GM12892 (cell line): ENCODE measurements at places on chromosomes 1 and 21.

- no peak for DNase-seq
Observed at GRCh38 chr1:38964140-38964548, 22.5 kb upstream of the RHBDL2 start.

DNA sequence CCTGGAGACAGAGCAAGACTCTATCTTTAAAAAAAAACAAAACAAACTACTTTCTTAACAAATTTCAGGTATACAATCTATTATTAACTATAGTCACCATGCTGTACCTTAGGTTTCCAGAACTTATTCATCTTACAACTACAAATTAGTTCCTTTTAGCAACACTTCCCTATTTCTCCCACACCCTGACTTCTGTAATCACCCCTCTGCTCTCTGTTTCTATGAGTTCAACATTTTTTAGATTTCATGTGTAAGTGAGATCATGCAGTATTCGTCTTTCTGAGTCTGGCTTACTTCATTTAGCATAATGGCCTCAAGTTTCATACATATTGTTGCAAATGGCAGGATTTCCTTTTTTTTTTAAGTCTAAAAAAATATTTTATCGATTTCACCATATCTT lies 77.9 kb upstream of the LPGAT1 start:
- no peak for DNase-seq

DNA sequence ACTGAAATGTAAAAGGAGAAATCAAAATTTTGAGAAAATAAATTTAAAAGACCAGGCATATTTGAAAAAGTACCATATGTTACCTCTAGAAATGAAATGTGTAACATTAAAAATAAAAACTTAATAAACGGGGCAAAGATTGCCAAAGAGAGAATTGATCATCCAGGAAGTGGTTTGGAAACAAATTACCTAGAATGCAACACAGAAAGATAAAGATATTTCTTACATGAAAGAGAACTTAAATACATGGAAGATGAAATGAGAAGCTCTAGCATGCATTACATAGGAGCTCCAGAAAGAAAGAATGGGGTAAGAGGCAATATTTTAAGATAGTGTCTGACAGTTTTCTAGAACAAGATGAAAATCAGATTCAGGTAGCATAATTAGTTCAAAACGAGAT lies 235.9 kb upstream of the IRF2BP2 start:
- DNase-seq, result no peak

DNA sequence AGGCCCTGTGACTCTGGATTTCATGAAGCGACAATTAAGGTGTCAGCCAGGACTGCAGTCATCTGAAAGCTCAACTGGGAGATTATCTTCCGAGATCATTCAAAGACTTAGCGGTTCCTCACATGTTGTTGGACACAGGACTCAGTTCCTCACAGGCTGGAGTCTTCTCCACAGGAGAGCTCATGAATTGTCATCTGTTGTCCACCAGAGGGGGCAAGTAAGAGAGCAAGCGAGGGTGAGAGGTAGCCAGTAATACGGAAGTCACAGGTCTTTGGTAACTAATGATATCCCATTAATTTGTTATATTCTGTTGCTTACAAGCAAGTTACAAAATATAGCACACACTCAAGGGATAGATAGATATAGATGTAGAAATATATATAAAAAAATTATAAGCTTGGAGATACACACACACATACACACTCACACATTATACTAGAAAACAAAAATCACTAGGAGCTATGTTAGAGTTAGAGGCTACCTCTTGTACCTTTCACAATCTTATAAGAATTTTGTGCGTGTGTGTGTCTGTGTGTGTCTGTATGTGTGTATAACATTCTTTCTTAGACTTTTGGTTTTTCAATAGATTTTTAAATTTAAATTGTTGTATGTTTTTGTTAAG lies 1695.3 kb downstream of the BRINP3 start:
- DNase-seq, result no peak

GRCh38 chr1:12032161-12032621 lies 12.9 kb downstream of the MIIP start:
- DNase-seq, result no peak

GRCh38 chr1:224170748-224171478 lies 12.1 kb upstream of the DEGS1 start:
- no peak for DNase-seq

DNA sequence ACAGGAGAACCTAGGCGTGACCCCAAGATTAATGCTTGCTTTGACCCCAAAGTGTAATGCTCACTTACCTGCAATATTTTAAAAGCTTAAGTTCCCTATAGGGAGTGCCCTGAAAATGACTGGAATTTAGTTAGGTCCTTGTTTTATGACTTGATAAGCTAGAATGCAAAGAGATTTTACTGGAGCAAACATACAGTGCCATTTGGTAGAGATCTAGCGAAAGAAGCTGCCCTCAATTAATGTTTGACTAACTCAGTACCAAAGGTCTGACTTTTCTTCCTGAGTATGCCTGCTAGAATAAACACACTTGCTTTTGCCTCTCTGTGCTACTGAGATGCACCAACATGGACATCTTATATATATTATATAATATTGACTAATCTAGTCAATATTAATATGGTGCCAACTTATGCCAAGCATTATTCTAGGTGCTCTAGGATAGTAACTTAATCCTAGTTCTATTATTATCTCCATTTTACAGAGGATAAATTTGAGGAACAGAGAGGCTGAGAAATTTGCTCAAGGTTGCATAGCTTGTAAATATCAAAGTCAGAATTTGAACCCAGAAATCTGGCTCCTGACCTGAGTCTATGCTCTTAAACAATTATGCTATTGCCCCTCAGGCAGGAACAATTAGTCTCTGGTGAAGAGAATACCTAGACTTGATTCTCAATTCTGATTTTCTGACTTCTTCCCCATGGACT lies 18.2 kb downstream of the S100A10 start:
- no peak for DNase-seq

DNA sequence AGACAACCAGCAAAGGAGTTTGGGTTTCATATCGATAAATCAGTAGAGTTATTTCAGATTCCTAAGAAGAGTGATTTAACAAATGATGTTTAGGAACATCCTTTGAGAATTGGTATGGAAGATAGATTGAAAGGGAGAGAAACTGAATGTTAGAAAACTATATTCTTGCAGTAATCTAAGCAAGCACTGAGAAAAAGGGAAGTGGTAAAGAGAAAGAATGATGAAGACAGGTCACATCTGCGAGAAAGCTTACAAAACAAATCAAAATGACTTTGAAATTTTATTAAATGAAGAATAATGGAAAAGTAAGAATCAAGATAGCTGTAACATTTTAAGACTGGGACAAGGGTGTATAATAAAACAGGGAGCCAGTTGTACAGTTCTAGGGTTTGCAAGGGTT lies 177.0 kb downstream of the HS2ST1 start:
- DNase-seq, result no peak

DNA sequence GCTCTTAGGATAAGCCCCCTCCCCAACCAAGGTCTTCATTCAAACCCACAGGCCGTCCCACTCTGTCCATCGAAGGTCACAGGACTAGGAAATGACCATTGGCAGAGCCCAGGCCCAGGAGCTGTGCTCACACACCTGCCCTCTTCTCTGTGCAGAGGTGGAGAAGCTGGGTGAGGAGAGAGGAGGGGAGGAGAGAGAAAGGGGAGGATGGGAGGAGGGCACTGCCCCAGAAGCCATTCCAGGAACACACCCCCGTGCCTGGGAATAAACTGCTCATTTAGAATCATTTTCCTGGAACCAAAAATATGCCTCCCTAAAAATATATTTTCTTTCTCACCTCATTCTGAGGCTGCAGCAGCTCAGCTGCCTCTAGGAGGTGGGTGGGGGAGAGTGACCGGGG lies 6.4 kb upstream of the SDC3 start:
- no peak for DNase-seq

GRCh38 chr1:9233241-9233941 lies 1.2 kb upstream of the H6PD start:
- no peak for DNase-seq

- DNase-seq, result no peak
Observed at GRCh38 chr1:206116191-206116872, 856 bp downstream of the AVPR1B start.

DNA sequence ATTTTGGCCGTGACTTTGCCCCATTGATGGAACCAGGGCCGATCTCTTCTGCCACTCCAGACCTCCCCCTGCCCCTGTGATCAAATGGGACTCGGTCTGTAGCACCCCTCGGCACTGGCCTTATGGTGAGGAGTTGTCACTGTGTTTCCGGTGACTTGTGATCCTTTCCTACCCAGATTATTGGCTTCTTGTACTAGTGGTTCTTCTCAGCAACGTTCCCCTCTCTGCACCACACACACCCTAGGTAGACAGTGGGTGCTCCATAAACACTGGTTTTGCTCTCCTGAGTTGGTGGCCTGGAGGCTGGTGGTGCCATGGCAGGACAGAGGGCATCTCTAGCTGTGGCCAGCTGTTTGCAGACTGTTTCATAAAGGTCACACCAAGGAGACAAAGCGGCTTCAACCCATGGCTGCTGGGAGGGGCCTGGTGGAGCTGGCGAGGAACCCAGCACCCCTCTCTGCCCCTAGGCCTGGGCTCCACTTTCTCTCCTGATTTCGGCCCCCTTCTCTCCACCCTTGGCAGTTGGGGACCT lies 50.7 kb downstream of the DHRS3 start:
- no peak for DNase-seq

- DNase-seq, result no peak
Observed at GRCh38 chr1:231778009-231778719, 151.6 kb downstream of the DISC1 start.

GRCh38 chr1:220892997-220893700 lies 13.9 kb downstream of the HLX start:
- DNase-seq, result no peak

- DNase-seq, result no peak
Observed at GRCh38 chr1:41328001-41328615, 33.1 kb upstream of the FOXO6 start.

GRCh38 chr1:23466423-23466989 lies 17.5 kb downstream of the ASAP3 start:
- no peak for DNase-seq

DNA sequence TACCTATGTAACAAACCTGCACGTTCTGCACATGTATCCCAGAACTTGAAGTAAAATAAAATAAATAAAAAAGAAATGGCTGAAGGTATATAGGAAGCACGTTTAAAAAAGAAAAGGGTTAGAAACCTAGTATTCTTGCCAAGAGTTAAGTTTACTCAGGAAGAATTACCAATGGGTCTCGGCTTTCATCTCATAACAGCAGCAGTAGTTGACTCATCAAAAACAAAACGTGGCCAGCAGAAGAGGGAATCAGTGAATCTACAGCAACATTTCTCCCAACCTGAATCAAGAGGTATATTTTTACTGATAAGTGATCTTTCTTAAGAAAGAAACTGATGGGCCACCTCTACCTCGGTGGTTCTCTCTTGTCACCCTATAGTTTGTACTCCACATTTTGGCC lies 340.3 kb downstream of the BRINP2 start:
- DNase-seq, result no peak

DNA sequence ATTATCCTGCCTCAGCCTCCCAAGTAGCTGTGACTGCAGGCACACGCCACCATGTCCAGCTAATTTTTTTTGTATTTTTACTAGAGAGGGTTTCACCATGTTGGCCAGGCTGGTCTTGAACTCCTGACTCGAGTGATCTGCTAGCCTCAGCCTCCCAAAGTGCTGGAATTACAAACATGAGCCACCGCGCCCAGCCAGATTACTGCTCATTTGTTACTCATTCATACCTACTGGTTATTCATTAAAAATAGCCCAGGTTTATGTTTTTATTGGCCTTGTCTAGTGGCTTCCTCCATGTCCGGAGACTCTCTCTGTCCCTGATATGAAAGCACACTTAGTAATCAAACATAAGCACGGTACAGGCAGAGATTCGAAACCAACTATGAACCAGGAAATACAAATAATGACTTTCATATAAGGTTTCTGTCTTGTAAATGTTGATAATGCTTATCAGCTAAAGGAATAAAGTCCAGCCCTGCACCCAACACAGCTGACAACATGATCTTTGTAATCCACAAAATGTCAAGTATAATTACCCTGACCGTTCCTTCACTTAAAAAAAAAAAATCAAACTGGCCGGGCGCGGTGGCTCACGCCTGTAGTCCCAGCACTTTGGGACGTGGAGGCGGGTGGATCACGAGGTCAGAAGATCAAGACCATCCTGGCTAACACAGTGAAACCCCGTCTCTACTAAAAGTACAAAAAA lies 50.4 kb upstream of the CXADR start:
- DNase-seq, result no peak

DNA sequence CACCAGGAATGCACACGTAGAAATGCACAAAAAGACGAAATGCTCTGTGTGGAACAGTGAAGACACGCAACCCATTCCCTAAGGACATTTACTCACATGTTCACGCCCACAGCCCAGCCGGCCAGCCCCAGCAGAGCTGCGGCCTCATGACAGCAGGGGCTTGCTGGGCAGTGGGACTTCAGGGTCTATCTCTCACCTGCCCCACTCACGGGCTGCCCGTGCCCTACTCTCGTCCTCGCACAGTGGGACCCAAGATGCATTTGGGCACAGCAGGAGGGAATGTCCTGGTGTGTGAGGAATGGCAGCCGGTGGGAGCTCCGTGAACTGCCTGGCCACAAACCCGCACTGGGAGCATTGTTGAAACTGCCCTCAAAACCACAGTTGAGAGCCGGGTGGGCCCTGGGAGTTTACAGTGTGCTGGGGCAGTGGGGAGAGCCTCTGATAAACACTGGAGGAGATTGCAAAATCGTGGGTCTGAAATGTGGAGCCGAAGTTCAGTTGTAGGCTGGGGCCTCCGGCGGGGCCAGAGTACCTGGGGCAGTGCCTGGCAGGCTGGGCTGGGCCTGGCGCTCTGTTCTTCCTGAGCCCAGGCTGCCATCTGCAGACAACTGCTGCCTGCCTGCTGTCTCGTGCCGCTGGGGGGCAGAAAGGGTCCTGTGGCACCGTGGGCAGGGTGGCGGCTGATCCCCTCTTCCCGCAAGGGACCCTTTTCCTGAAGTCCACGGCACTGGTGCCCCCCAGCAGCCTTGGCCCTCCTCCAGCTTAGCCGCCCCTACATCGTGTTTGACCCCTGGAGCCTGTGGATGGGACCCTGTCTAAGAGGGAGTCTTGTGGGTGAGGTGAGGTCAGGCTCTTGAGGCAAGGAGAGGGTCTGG lies 20.7 kb upstream of the POFUT2 start:
- no peak for DNase-seq

GRCh38 chr1:207925210-207925609 lies 14.3 kb upstream of the CD34 start:
- DNase-seq, result no peak

GRCh38 chr1:15139654-15140350 lies 13.7 kb upstream of the TMEM51 start:
- no peak for DNase-seq

- no peak for DNase-seq
Observed at GRCh38 chr1:151356696-151357095, 9.6 kb upstream of the RFX5 start.

DNA sequence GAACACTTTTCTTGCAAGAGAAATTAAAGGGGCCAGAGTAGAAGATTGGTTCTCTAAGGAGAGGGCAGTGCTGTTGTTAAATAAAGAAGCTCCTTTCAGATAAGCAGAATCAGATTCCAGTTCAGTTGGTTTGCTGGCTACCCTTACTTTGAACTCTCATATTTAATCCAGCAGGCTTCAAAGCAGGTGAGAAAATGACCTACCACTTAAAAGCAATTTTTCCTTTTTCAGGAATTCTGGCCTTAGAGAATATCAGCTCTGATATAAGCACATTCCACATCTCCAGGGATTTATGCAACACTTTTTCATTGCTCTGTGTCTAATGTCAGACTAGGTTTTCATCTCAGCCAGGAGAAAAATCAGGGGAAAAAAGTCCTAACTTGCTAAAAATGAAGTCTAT lies 28.7 kb downstream of the WNT2B start:
- DNase-seq, result no peak

GRCh38 chr1:226384040-226384439 lies 23.9 kb downstream of the PARP1 start:
- no peak for DNase-seq

GRCh38 chr1:204406621-204407020 lies 5.0 kb downstream of the PPP1R15B start:
- DNase-seq, result no peak
